Glomerular endothelial cell (primary cell): ENCODE measurements at places on chromosomes 5 and 9.

- no peak for DNase-seq
Measured at GRCh38 chr5:78530342-78531096, 118.1 kb downstream of the LHFPL2 start.

GRCh38 chr5:127583866-127584265 is 65.0 kb upstream of the CTXN3 start:
- no peak for DNase-seq

- DNase-seq: no peak
Measured at GRCh38 chr9:106869028-106869427, 6.1 kb downstream of the ZNF462 start.

- no peak for DNase-seq
Measured at GRCh38 chr9:115997923-115998322, 155.7 kb upstream of the PAPPA start.

DNA sequence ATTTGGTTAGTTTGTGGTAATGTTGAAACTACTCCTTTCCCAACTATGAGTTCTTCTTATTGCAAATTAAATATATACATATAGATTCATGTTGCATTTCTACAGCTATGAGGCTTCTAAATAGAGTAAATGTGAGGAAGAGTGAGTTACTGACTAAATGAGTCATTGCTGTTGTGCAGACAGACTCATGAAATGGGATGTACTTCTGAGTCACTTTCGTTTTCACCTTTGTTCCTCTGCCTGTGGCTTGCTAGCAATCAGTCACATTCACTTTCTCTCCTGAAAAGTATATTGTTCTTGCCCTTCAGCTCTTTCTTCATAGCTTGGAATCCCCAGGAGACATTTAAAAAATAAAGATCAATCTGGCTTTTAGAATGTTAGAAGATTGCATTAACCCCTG is 295.5 kb upstream of the SMC2 start:
- DNase-seq: no peak

- DNase-seq: no peak
Measured at GRCh38 chr5:2591777-2592453, 159.6 kb downstream of the IRX2 start.

- no peak for DNase-seq
Measured at GRCh38 chr5:122790354-122791103, 15.6 kb downstream of the SNX2 start.
